ENCODE measurements at places on chromosomes 16 and 17.
A peak's percentile ranks its signal among the peaks of the same experiment; 100 is the strongest.

DNA sequence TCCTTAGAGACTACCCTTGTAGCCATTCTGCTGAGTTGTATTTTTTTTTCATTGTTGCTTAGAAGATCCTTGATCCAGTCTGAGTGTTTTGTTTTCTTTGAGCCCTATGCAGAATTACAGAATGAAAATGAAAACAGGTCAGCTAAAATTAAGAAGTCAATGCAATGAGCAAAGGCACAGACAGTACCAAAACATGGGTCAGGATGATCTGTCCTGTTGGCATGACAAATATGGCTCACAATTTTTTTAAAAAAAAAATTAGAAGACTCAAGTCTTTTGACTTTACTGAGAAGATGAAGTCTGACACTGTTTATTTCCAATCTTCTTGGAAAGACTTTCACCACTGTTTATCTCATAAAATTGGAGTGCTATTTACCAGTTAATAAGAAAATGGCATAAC lies 32.4 kb downstream of the KCNJ16 start:
- no peak for DNase-seq

DNA sequence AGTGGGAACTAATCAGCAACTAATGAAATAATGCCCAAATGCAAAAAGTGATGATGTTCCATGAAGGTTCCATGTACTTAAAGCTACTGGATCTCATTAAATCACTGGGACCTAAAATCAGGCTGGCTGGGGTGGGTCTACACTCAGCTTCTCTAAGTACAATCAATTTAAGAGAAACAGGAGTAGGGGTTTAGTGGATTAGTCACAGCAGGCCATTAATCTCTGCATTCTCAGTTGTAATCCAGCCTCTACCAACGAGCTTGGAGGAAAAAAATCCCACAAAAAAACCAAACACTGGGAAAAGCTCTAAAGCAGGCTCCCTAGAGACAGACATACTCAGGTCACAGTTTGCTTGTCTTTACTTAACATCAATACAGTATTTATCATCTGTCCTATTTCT lies 15.0 kb downstream of the CA10 start:
- DNase-seq: no peak

- DNase-seq: no peak
Measured at GRCh38 chr17:13833921-13834320, 232.2 kb upstream of the HS3ST3A1 start.

DNA sequence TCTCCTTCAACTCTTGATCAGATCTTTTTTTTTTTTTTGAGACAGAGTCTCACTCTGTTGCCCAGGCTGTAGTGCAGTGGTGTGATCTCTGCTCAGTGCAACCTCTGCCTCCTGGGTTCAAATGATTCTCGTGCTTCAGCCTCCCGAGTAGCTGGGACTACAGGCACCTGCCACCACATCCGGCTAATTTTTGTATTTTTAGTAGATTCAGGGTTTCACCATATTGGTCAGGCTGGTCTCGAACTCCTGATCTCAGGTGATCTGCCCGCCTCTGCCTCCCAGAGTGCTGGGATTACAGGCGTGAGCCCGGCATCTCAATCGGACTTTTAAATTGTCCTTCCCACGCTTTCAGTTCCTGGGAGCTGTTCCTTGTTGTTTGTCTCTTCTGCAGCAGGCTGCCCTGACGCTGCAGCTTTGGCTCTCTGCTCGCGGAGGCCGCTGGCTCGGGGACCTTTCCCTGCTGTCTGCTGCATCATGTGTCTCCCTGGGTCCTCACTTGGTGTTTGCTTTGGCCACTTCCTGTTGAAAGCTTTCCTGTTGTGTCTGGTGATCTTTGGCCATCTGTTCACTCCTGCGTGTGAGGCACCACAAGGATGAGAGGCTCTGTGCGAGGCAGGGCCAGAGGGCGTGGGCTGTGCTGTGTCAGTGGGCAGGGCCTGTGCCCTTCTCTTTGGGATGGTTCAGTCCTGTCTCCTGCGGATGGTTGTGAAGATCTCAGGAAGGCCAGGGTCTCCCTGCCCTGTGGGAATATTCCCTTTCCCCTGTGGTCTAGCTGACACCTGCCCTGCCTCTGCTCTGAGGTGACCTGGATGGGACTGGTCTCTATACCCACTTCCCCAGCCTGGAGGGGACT lies 18.4 kb upstream of the CAPN15 start:
- no peak for DNase-seq

GRCh38 chr16:58046936-58047335 lies 21.4 kb downstream of the MMP15 start:
- no peak for DNase-seq

DNA sequence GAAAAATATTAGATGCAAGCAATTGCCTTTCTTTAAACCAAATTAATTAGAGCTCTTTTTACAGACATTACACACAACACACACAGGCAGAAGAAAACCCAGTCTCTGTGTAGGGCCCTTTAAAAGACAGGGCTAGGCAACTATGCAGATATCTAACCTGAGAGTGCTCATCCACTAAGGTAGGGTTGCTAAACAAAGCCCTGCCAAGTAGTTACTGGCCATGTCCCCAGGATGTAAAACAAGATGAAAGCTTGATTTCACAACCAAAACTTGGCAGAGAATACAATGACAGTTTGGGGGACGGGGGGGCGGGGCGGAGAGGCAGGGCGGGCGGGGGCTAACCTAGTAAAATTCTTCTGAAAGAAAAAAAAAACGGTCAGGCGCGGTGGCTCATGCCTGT lies 669.0 kb upstream of the CA10 start:
- DNase-seq: no peak

GRCh38 chr17:27403480-27404005 lies 52.7 kb upstream of the KSR1 start:
- no peak for DNase-seq

GRCh38 chr17:49496867-49497147 lies 1.7 kb downstream of the NGFR start:
- DNase-seq: no peak

- DNase-seq: no peak
Measured at GRCh38 chr17:9467518-9467917, 108.1 kb downstream of the STX8 start.

- DNase-seq: no peak
Measured at GRCh38 chr17:46273541-46274236, 21.2 kb upstream of the LRRC37A start.

- DNase-seq: no peak
Measured at GRCh38 chr17:77375917-77376651, 235.3 kb downstream of the SEC14L1 start.

DNA sequence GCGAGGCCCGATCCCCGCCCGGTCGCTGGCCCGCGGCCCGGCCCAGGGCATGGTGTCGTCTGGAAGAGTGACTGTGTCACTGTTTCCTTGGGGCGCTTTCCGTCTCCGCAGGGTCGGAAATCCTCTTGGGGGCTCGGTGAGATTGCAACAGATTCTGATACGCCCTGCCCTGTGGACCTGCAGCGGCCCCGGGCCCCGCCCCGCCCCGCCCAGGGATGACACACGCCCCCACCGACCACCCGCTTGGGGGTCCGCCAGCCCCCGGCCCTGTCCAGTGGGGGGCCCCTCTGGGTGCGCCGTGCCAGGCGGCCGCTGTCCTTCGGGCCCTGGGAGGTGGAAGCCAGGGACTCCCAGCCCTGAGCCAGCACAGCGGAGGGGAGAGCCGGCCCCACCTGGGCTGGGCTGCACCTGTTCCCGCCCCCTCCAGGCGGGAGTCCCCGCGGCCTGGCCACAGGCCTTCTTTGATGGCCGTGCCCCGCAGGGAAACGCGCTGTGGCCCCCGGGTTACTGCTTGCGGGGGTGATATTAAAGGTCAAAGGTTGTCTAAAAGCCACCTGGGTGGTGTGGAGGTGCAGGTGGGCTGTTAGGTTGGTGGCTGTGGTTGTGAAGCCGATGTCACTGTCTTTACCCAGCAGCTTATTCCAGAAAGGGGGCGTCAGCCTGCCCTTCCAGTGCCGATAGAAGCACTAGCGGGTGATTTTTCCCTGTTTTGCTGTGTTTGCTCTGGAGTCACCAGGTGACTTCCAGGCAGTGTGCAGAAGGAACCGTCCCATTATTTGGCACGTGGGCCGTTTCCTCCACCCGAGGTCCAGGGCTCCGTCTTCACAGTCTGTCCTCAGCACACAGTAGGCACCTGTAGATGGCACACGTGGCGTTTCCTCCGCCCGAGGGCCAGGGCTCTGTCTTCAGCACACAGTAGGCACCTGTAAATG lies 752 bp downstream of the TBC1D24 start:
- no peak for DNase-seq

DNA sequence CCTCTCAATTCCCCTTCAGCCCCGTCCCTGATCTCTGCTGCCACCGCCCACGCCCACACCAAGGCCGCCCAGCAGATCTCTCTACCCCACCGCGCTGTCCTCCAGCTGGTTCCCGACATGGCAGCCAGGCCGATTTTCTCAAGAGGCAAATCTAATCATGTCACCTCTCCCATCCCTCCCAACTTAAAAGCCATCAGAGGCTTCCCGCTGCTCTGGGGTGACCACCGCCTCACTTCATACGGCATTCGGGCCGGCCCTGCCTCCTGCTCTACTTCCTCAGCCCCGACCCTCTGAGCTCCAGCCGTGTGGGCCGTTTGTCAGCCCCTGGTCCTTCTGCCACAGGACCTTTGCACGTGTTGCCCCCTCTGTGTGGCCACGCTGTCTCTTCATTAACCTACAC lies 63.2 kb downstream of the RPH3AL start:
- DNase-seq: no peak

- DNase-seq: no peak
Measured at GRCh38 chr16:19118938-19119431, 5.2 kb downstream of the ITPRIPL2 start.

DNA sequence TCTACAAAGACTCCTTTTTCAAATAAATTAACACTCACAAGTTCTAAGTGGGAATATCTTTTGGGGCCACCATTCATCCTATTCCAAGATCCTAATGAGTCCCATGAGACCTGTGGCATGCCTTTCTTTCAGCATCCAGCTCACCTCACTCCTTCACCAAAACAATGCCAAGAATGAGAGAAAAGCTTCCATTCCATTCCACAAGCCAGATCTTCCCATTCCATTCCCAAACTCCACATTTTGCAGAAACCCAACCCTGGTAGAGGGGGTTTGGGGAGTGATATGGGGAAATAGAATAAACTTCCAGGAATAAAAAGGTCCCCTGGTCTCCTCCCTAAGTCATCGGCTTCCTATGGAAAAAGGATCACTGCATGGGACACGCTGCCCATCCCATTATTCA lies 392.2 kb downstream of the NPIPA8 start:
- DNase-seq: no peak

DNA sequence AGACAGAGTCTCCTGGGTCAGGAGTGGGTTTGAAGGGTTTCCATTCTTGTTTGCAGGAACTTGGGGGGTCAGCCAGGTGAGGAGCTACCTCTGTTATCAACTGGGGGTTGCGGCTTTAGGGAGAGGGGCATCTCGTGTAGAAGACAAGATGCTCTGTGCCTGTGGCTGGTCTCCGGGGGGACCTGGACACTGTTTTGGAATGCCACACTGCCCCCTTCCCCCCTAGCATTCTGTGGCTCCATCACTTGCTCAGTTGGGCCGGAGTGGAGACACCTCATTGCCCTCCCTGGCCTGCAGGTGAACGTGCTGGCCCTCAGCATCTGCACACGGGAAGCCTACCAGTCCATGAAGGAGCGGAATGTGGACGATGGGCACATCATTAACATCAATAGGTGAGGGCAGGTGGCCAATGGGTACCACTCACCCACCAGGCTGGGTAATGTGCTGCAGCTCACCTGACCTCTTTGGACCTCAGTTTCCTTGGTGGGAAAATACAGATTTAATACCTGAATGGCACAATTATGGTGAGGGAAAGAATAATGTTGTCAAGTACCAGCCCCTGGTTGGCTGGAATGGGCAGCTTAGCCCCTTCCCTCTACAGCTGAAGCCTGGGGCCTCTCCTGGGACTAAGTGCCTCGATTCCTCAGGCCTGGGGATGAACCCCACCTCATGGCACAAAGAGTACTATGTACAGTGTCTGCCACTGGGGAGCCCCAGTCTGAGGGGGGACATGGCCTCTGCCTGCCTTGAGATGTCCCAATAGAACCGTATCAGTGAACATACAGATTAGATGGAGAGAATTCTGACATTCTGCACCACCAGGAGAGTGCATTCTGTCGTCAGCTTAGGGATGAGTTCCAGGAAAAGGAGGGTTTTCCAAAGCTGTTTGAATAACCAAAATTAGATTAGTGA lies 3.3 kb upstream of the MRM1 start:
- no peak for DNase-seq

DNA sequence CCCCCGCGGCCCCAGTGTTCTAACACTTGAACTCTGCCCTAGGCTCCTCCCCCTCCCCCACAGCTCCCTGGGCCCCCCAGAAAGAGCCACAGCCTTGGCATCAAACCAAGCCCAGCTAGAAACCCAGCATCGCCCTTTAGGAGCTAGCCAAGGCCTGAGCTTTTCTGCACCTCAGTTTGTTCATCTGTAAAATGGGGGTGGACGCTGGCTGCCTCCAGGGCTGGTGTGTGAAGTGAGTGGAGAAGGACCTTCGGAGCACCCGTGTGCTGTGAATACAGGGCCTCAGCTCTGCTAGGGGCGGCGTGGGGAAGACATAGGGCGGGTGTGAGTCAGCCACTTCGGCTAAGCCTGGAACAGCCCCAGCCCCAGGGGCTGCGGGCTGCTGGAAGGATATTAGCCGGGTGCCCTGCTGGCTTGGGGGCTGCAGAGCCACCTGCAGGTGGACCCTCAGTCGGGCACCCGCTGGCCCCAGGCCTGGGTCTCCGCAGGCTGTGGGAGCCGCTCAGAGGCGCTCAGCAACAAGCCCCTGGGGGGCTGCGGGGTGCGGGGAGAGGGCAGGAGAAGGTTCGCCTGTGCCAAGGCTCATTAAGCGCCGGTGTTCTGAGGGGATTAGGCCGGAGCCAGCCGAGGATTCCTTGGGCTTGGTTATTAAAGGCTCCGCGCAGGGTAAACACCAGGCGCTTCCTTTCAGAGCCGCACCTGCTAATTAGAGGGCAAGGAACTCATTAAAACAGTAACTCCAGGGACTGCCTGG lies 217.0 kb upstream of the CIBAR2 start:
- DNase-seq: no peak

DNA sequence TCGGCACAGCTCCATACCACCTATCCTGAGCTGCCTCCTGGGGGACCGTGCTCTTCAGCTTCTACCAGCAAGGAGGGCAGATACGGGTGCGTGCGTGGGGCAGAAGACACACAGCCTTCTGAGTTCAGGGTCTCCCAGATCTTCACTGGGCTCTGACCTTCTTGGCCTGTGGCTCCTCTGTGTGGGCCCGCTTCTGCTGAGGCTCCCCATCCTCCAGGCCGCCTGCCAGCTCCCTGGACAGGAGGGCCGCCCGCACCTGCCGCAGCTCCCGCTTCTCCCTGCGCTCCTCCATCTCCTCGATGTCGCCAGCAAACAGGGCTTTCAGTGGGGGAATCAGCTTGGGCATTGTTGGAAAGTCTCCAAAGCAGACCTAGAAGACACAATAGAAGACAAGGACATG lies 25.2 kb downstream of the ELAC2 start:
- DNase-seq: no peak

DNA sequence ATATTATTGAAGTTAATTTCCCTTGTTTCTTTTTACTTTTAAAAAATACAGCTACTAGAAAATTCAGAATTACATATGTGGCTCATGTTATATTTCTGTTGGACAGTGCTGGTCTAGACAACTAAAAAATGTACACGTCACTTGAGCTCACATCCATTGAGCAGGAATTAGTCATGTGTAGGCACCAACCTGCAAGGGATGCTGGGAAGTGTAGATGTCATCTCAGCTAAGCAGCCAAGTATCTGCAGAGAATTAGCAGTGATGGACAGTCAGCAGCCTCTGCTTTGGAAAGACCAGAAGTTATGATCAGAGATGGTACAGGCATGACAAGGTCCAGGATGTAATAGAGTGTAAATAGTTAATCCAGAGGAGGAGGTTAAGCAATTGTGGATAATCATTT lies 87.1 kb upstream of the HS3ST2 start:
- peak; percentile 56 for DNase-seq

All from NCI-H2029 treated with DMSO at 0.1 percent for 48 hours (cell line).